Right cardiac atrium (tissue), 5 donors: ENCODE measurements at places on chromosomes 5 and 9. TPM values are rescaled to one million over a fixed set of nuclear protein-coding genes. Genes with fewer than 3 reads are reported as not detected.

GRCh38 chr9:68507130-68507805, 33.4 kb downstream of the TMEM252 start:
- DNase-seq = no peak

GRCh38 chr5:34742061-34742460, 85.9 kb downstream of the RAI14 start:
- no peak for DNase-seq

DNA sequence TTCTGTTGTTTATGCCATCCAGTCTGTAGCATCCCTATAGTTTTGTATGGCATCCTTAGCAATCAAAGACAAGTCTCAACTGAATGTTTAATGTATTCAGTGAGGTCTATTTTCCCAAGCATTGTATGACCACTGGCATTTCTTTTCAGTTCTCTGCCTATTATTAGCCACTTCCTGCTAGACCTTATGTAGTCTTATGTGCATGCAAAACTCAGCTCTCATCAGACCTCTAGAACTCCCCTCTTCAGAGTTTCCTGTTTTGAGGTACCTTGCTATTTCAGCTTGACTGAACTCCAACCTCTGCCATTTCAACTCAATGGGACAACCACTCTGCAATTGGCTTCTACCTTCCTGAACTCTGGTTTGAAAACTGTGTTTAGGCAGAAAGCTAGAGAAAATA, 113.2 kb downstream of the SLC25A46 start:
- DNase-seq = no peak

- DNase-seq = no peak
Measured at GRCh38 chr5:54469622-54470021, 14.1 kb downstream of the HSPB3 start.

DNA sequence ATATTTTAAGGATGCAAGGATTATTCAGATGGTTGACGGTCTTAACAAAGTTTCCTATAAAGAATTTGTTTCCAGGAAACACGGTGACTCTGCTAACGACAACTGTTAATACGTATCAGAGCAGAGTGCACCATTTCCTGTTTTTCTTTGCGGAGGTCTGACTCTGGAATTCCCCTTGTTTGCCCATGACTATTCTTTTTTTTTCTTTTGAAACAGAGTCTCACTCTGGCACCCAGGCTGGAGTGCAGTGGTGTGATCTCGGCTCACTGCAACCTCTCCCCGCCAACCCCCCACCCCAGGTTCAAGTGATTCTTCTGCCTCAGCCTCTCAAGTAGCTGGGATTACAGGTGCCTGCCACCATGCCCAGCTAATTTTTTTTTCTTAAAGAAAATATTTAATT, 115.9 kb downstream of the CDC42SE2 start:
- no peak for DNase-seq

GRCh38 chr5:94263068-94263467, 355.3 kb downstream of the KIAA0825 start:
- DNase-seq = no peak

- no peak for DNase-seq
Measured at GRCh38 chr9:98809311-98810101, 2.0 kb downstream of the GALNT12 start.

DNA sequence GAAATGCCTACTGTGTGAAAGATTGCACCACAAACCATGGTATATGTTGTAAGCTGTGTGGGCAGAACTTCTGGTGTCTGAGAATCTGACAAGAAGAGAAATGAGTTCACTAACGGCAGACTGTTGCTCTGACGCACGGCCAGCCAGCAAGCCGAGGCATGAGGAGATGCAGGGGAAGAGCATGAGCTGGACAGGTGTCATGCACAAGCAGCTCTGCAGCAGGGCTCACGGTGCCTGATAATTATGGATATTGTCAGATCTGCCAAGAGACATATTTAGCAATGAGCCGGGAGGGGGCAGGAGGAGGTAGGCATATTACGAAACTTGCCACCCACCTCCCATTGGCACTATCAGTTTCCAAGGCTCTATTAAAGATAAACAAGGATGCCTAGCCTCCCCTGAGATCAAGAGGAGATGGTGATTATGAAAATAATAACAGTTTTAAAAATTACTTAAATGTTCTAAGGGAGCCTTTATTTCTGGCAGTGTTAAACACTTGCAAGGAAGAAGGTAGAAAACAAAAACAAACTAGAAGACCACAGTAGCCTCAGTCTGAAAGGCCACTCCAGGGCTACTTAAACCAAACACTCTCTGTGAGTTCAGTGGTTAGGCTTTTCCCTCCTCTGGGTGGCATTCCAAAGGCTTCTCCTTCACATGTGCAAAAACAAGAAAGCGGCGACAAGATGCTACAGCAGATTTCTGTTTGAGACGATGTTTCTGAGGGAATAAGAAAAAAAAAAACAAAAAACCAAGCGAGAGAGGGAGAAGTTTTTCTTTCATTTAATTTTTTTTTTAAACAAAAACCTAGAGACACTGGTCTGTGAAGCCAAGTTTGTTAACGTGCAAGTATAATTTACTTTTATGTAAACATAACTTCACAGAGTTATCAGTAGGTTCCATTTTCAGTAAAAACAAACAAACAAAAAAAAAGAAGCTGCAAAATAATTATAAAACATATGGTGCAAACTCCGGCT, 339.5 kb downstream of the BNC2 start:
- DNase-seq = peak; percentile 54

GRCh38 chr9:126494264-126494663, 119.5 kb upstream of the LMX1B start:
- no peak for DNase-seq

DNA sequence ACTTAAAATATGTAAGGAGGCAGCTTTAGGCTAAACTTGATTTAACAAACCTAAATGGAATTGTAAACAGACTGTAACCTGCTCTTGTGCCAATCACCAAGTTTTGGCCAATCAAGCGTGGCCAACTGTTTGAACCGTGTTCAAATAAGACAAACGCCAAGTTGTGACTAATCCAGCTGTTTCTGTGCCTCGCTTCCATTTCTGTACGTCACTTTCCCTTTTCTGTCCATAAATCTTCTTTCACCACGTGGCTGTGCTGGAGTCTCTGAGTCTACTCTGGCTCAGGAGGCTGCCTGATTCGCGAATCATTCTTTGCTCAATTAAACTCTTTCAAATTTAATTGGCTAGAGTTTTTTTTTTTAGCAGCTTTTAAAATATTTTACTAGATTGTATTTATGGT, 71.3 kb downstream of the LIX1 start:
- no peak for DNase-seq

GRCh38 chr9:88915916-88916315, 75.4 kb upstream of the S1PR3 start:
- no peak for DNase-seq

DNA sequence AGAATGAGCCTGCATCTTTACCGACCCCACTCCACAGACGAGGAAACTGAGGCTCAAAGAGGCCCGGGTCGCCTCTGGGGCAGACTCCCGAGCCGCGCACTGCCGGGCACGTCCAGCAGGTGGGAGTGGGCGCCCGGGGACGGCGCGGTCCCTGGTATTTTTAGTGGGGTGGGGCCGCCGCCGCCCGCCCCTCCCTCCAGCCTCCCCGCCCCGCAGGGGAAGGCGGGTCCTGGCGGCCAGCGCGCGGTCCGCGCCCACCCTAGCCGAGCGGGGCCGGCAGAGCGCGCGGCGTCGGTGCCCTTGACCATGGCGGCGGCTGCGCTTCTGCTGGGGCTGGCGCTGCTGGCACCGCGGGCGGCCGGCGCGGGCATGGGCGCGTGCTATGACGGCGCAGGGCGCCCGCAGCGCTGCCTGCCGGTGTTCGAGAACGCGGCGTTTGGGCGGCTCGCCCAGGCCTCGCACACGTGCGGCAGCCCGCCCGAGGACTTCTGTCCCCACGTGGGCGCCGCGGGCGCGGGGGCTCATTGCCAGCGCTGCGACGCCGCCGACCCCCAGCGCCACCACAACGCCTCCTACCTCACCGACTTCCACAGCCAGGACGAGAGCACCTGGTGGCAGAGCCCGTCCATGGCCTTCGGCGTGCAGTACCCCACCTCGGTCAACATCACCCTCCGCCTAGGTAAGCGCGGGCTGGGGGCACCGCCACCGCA, at the start of gene LAMC3:
TSS of gene LAMC3 (plus strand) at position 266 of the 710 bp plus-strand sequence. CDS start at position 307, 41 bp downstream.
- no peak for DNase-seq

DNA sequence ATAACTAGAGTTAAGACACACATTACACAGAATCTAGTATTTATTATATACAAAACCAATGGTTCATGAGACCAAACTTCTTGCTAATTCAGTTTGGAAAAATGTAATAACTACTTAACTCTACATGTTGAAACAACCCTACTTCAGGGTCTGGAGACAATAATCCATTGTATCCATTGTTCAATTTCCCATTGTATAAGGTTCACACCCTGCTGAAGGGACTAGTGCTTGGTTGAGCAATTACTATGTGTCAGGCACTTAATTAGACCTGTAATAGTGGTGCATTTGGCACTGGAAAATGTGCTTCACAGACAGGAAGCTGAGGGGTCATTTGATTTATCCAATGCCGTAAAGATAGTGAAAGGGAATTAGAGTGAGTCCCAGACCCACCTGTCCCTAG, 114.3 kb upstream of the PAPPA start:
- no peak for DNase-seq

Gene LPAR1
- polyA plus RNA-seq = 14.2 TPM

Gene LRRC14B
- polyA plus RNA-seq = 47.6 TPM

Gene PCDHGC5
- 1.4 TPM for polyA plus RNA-seq

Gene FOXD4L4
- polyA plus RNA-seq = 0.05 TPM

Gene ACTBL2
- polyA plus RNA-seq = not detected
